ENCODE measurements at places on chromosomes 5 and 9. TPM values are rescaled to one million over a fixed set of nuclear protein-coding genes. Genes with fewer than 3 reads are reported as not detected.

The LRRC19 gene
- 14.8 TPM for total RNA-seq

The FYB1 gene
- 53.7 TPM for total RNA-seq

The SPATA9 gene
- total RNA-seq = 1.0 TPM

The MLANA gene
- total RNA-seq = not detected

The PPP1R26 gene
- 22.0 TPM for total RNA-seq

The CXCL14 gene
- 104 TPM for total RNA-seq

The CCL21 gene
- total RNA-seq = 92.8 TPM

- peaks cover 12% of the 10 kb centered on the region for H3K4me1 ChIP-seq
- H3K27me3 ChIP-seq = no peaks in the 10 kb centered on the region
- H3K27ac ChIP-seq = no peak overlapping the region
Observed at GRCh38 chr9:81683238-81683637, 6.1 kb downstream of the TLE1 start.

GRCh38 chr9:7212101-7212500 lies 454.3 kb downstream of the KDM4C start:
- H3K36me3 ChIP-seq = no peaks in the 10 kb centered on the region
- DNase-seq = no peak
- H3K27ac ChIP-seq = no peak overlapping the region
- H3K4me3 ChIP-seq = no peak overlapping the region

- peaks cover 4% of the 10 kb centered on the region for H3K4me1 ChIP-seq
- no peak overlapping the region for H3K27ac ChIP-seq
- no peak for DNase-seq
- no peaks in the 10 kb centered on the region for H3K36me3 ChIP-seq
- H3K27me3 ChIP-seq = no peaks in the 10 kb centered on the region
Observed at GRCh38 chr9:112526973-112527372, 40.3 kb downstream of the KIAA1958 start.

- no peaks in the 10 kb centered on the region for H3K4me1 ChIP-seq
- H3K4me3 ChIP-seq = no peak overlapping the region
- H3K27me3 ChIP-seq = no peaks in the 10 kb centered on the region
- H3K27ac ChIP-seq = no peak overlapping the region
- no peaks in the 10 kb centered on the region for H3K36me3 ChIP-seq
Observed at GRCh38 chr5:110099572-110099971, 409.8 kb downstream of the MAN2A1 start.

- H3K27ac ChIP-seq = no peak overlapping the region
- no peak for DNase-seq
- H3K4me3 ChIP-seq = no peak overlapping the region
- no peaks in the 10 kb centered on the region for H3K4me1 ChIP-seq
- H3K36me3 ChIP-seq = no peaks in the 10 kb centered on the region
Observed at GRCh38 chr5:37774912-37775483, 64.8 kb downstream of the GDNF start.

DNA sequence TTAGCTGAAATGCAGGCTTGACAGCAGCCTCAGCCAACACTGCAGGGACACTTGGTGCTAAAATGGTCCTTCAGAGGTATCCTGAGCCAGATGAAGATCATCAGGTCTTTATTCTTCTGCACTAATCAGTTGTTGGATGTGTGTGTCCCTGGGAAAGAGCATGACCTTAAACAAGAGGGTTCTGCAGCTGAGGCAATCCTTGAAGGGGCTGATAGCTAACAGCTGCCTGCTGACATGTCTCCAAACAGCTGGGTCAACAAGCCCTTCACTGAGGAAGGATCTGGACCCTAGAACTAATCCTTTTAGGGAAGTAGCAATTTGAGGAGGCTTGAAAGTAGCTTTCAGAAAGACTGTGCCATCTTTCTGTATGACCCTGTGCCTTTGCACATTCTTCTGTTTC lies 376.3 kb upstream of the ACTBL2 start:
- no peaks in the 10 kb centered on the region for H3K27me3 ChIP-seq
- H3K4me3 ChIP-seq = no peak overlapping the region
- no peaks in the 10 kb centered on the region for H3K4me1 ChIP-seq
- H3K36me3 ChIP-seq = no peaks in the 10 kb centered on the region
- DNase-seq = no peak
- no peak overlapping the region for H3K27ac ChIP-seq

DNA sequence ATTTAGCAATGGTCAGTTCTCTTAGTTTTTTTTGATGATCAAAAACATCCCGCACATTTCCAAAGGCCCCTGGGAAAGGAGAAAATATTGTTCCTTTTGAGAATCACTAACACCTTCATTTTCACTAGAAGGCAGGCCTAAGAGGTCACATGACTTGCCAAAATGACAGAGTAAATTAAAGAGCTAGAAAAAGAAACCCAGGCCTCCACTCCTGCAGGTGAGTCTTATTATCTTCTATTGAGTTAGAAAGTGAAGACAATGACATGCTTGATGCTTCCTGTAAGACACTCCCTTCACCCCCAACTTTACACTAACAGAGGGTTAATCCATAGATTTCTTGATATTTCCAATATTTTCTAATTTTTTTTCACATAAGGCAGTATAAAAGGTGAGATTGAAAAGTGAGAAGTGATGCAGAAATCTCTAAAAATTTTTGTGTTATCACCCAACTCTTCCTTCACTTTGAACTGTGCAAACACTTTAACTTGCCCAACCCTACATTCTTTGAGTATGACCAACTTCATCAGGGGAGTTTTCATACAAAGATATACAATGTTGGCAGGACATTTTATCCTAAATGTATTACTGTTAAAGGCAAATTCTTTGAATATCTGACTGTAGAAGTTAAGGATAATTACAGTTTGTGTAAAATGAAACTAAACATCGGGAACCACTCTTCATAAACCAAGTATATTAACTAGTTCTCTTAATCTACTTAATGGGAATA lies 57.1 kb downstream of the SUB1 start:
- no peak overlapping the region for H3K4me3 ChIP-seq
- H3K36me3 ChIP-seq = no peaks in the 10 kb centered on the region
- no peak overlapping the region for H3K27ac ChIP-seq
- H3K4me1 ChIP-seq = no peaks in the 10 kb centered on the region
- H3K27me3 ChIP-seq = no peaks in the 10 kb centered on the region

- no peaks in the 10 kb centered on the region for H3K27me3 ChIP-seq
- peaks cover 21% of the 10 kb centered on the region for H3K4me1 ChIP-seq
- H3K27ac ChIP-seq = no peak overlapping the region
- DNase-seq = no peak
Observed at GRCh38 chr5:139062910-139063663, 135.1 kb downstream of the SIL1 start.

GRCh38 chr9:10917001-10917400 lies 304.2 kb upstream of the PTPRD start:
- no peak overlapping the region for H3K27ac ChIP-seq
- no peak overlapping the region for H3K4me3 ChIP-seq
- H3K27me3 ChIP-seq = no peaks in the 10 kb centered on the region
- H3K4me1 ChIP-seq = no peaks in the 10 kb centered on the region

- no peak overlapping the region for H3K27ac ChIP-seq
- no peak for DNase-seq
- no peak overlapping the region for H3K4me3 ChIP-seq
- peaks cover 3% of the 10 kb centered on the region for H3K4me1 ChIP-seq
- no peaks in the 10 kb centered on the region for H3K36me3 ChIP-seq
Observed at GRCh38 chr5:72598401-72599064, 91.3 kb upstream of the ZNF366 start.

DNA sequence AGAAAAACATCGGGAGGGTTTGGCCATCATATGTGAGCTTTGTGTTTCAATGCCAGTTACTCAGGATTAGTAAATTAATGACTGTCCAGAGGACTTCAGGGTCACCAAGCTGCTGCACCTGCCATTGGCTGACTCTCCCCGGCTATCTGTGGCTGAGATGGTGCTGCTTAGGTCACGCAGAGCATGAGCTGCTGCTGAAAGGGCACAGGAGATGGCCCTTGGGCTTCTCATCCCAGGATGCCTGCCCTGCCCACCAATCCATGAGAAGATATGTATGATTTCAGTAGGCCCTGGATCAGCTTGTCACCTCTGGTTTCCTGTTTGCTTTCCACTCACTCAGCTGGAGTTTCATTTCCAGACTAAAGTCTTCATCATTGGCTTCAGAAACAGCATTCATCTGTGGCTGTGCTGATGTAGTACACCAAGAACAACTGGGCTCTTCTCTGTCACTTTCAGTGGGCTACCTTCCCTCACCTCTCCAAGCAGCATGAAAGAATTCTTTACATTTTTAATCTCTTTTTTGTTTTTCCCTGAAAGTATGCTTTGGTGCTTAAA lies 2.4 kb upstream of the CATSPER3 start:
- DNase-seq = no peak
- no peak overlapping the region for H3K4me3 ChIP-seq
- no peak overlapping the region for H3K27ac ChIP-seq
- H3K36me3 ChIP-seq = no peaks in the 10 kb centered on the region
- no peaks in the 10 kb centered on the region for H3K4me1 ChIP-seq

DNA sequence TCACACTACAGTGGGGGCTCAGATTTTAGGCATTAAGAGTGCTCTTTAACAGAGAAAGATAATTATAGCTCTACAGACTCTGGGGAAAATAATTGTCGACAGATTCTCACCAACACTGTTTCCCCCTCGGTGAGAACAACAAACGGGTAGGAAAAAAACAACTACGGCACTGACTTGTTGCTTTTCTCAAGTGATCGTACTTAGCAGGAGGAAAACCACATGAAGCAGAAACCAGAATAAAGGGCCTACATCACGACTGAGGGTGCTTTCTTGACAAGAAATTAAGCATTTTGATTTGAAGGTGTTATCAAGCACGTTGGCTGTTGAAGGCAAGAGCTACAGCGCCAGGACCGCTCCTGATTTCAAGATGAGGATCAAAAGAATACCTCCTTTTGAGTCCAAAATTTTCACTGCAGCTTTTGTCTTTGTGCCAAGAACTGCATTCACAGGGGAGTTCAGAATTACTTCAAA lies 27.2 kb upstream of the CER1 start:
- H3K36me3 ChIP-seq = peaks cover 11% of the 10 kb centered on the region
- H3K27ac ChIP-seq = no peak overlapping the region
- H3K4me1 ChIP-seq = no peaks in the 10 kb centered on the region
- no peak for DNase-seq

DNA sequence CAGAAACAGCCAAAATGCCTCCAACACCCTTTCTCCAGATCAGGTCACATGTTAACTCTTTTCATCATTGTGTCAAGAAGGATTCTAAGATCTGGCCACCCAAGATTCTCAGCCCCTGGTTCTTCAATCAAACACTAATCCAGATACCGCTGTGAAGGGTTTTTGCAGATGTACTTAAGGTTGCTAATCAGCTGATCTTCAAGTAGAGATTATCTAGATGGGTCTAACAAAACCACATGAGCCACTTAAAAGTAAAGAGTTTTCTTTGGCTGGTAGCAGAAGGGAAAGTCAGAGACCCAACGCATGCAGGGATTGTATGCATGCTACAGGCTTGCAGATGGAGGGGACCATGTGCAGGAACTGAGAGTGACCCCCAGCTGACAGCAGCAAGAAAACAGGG lies 267.9 kb downstream of the CDK5RAP2 start:
- no peak overlapping the region for H3K4me3 ChIP-seq
- H3K27ac ChIP-seq = no peak overlapping the region
- DNase-seq = no peak
- H3K36me3 ChIP-seq = no peaks in the 10 kb centered on the region
- no peaks in the 10 kb centered on the region for H3K27me3 ChIP-seq

DNA sequence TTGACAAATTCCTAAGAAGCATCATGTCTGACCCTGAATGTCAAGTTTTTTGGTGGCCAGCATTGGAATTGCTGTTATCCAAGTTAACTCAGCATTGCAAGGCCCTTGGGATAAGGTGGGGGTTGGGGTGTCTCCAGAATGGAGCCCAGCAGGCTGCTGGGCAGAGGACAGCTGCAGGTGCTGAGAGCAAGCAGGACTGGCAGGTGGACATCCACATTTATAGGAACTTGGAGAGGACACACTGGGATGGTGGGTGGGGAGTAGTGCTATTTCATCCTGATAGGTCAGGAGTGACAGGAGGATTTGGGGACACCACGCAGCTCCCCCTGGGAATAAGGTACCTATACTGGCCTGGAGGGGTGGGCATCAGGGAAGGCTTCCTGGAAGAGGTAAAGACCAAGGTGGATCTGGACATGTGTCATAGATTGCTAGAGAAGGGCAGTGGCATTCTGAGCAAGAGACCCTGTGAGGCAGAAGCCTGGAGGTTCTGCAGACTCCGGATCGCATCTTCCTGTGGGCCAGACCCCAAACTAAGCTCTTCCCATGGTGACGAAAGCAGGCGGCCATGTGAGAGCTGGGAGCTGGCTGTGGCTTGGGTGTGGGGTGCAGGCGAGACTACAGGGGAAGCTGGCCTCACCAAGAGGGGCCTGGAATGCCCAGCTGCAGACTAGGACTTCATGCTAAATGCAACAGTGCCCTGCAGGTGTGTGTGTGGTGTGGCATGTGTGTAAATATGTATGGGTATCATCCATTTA lies 148.1 kb downstream of the RGS3 start:
- H3K4me3 ChIP-seq = no peak overlapping the region
- DNase-seq = peak; percentile 33
- peak overlapping the region; percentile 89 for H3K27ac ChIP-seq
- peaks cover 54% of the 10 kb centered on the region for H3K4me1 ChIP-seq
- H3K36me3 ChIP-seq = no peaks in the 10 kb centered on the region

GRCh38 chr9:4124266-4124665 lies 175.6 kb downstream of the GLIS3 start:
- H3K4me1 ChIP-seq = no peaks in the 10 kb centered on the region
- no peak overlapping the region for H3K27ac ChIP-seq
- H3K27me3 ChIP-seq = no peaks in the 10 kb centered on the region
- no peaks in the 10 kb centered on the region for H3K36me3 ChIP-seq
- DNase-seq = no peak
- no peak overlapping the region for H3K4me3 ChIP-seq
